ENCODE measurements at places on chromosomes 1 and 21.

GRCh38 chr1:2604844-2605508 lies 18.4 kb downstream of the PRXL2B start:
- no peak for DNase-seq

DNA sequence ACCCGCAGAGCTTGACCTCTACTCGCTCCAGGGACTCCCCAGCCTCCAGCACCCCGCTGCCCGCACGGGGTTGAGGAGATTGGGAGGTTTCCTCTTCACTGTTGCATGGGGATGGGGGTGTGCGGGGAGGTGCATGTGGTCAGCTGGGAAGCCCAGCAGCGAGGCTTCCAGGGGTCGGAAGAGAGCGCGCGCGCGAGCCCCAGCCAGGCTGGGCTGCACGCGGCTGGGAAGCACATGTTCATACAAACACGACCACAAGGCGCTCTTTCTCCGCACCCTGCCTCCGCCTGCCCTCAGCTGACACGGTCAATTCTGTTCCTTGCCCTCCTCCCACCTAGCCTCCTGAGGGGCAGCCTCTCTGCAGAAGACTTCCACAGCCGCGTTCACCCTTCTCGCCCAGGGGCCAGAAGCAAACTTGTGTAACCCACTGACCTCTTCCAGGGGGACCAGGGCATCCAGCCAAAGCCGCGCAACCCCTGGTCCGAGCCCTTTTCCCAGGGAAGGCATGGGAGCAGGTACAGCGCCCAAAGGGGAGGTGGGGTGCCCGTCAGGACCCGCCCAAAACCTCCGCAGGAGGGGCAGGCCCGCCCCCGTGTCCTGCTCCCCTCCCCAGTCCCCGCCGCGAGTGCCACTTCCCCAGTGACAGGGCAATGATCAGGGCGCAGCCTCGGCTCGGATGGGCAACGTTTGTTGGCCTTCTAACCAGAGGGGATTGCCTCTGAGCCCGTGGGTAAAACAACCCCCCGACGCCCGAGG lies 1.3 kb downstream of the COL24A1 start:
- peak; percentile 23 for DNase-seq

GRCh38 chr1:192808163-192808517 lies 699 bp upstream of the RGS2 start:
- DNase-seq = no peak

- no peak for DNase-seq
Measured at GRCh38 chr1:116674751-116675150, 7.2 kb upstream of the IGSF3 start.

- peak; percentile 34 for DNase-seq
Measured at GRCh38 chr1:99820546-99820945, 29.6 kb upstream of the AGL start.

GRCh38 chr1:39086865-39087409 lies 60.8 kb downstream of the NDUFS5 start:
- no peak for DNase-seq

- DNase-seq = no peak
Measured at GRCh38 chr1:111212634-111213335, 12.3 kb upstream of the DENND2D start.

Data from activated T-cell treated with anti-CD3 and anti-CD28 coated beads, Interleukin-2, amount 50 U/mL, for 24 hours (primary cell).